ENCODE measurements at places on chromosomes 12 and 14.

DNA sequence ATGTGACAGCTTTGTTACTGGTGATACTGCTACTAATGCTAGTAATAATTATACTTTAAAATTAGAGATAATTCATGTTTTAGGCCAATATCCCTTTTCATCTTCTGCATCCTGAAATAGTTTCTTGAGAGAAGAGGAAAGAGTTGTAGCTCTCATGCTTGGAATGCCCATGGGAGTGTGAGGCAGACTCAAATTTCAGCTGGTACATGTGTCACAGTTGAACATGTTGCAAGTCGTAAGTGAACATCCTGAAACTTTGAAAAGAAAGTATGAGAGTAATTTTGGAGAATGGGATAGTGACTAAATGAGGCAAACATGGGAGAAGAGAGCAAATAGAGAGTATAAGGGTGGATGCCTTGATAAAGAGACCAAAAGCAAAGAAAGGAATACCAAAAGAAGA lies 168.0 kb downstream of the TMTC3 start:
- DNase-seq: no peak

DNA sequence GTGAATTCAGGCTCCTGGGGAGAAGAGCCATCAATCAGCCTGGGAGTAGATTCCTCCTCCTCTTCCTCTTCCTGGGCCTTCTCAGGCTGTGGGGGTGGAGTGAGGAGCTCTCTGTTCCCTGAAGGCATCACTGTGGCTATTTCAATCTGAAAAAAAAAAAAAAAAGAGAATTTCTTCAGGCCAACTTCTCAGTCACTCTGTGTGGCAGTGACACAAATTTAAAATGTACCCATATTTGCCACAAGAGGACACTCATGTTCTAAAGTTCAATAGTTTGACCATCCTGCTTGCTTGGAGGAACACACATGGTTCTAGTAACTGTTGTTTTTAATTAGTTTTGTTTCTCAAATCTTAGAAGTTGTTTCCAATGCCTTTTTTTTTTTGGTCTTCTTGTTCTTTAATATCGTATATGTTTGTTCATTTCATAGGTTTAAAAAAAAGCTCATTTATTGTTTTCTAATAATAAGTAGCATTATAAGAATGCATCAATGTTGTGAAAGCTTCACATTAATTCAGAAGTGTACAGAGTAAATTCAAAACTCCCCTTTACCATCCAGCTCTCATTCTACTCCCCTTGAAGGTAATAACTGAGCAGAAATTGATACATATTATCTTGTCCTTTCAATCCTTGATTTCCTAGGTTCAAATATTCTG lies 23.3 kb upstream of the CCER1 start:
- peak; percentile 2 for DNase-seq

GRCh38 chr12:56718636-56719035 lies 6.5 kb downstream of the NACA start:
- DNase-seq: no peak

DNA sequence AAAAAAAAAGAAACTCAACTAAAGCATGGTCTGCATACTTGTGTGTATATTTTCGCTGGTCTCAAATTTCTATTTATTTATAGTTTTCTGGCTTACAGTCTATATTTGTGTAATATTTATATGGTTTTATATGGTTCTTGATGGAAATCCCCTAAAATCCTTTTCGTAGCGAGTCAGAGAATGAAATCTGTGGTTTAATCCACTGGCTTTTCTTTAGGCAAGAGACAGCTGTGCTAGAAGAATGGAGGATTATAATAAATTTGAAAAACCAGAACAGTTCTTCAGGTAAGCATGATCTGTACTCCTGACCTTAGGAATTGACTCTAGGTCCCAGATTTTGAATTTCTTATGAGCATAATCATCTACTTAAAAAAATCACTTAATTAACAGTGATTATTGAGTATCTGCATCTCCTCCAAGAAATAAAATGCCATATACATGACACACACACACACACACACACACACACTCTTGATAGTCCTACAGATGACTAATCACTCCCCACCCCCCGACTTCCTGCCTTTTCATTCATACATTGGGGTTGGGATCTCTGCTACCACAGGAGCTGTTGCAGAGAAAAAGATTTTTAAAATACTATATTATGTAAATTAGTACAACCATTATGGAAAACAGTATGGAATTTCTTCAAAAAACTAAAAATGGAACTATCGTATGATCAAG lies 113.4 kb downstream of the CRADD start:
- no peak for DNase-seq

DNA sequence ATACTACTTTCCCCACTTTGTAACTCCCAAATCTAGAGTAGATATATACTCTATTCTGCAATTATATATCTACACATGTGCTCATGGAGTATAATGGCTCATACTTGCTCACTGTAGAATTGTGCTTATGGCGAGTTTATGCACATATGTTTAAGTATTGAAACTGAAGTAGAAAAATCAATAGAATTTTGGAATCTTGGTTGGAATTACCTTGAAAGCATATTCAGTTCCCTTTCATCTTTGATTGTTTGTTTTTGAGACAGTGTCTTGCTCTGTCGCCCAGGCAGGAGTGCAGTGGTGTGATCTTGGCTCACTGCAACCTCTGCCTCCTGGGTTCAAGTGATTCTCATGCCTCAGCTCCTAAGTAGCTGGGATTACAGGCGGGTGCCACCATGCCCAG lies 4.5 kb downstream of the KLRG1 start:
- DNase-seq: no peak

- no peak for DNase-seq
Measured at GRCh38 chr12:30643366-30643765, 52.3 kb downstream of the IPO8 start.

- DNase-seq: no peak
Measured at GRCh38 chr12:70078161-70078560, 165.1 kb upstream of the CNOT2 start.

DNA sequence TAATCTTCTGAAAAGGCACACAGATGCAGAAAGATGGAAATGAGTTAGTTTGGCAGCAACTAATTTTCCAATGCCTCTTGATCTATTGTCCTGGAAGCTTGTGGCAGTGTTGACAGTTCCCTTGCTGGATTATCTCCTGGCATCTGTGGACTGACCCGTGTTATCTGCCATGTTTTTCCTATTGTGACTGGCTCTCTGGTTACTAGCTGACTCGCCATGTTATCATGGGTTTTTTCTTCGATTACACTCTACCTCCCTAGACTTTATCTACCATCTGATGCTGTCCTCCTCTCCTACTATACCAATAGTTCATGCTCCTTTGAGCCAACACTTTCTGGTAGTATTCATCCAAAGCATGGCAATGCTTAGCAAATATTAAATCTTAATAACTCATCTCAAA lies 63.3 kb upstream of the FLRT2 start:
- no peak for DNase-seq

DNA sequence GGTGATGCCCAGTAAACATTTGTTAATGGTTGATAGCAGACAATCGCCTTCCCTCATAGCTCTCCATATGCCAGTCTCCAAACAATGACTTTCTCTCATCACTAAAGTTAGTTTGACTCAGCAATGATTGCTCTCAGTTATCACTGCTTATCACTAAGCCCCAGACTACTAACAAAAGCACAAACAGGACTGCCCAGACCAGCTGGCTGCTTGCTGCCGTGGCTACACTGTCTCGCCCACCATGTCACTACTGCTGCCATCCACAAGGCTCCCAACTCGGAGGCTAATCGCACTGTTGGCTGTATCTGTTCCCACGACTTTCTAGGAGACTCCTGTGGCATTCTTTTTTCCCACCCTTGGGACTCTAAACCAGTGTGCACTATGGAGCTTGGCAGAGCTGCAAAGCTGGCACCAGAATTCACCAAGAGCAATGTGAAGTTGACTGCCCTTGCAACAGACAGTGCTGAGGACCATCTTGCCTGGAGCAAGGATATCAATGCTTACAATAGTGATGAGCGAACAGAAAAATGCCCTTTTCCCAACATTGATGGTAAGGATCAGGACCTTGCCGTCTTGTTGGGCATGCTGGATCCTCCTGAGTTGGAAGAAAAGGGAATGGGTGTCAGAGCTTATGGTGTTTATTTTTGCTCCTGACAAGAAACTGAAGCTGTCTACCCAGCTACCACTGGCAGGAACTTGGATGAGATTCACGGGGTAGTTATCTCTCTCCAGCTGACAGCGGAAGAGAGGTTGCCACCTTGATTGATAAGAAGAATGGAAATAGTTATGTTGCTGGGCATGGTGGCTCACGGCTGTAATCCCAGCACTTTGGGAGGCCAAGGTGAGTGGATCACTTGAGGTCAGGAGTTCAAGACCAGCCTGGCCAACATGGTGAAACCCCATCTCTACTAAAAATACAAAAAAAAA lies 27.1 kb upstream of the NR2C1 start:
- no peak for DNase-seq

GRCh38 chr14:38828183-38828827 lies 274.7 kb downstream of the SEC23A start:
- peak; percentile 99 for DNase-seq

DNA sequence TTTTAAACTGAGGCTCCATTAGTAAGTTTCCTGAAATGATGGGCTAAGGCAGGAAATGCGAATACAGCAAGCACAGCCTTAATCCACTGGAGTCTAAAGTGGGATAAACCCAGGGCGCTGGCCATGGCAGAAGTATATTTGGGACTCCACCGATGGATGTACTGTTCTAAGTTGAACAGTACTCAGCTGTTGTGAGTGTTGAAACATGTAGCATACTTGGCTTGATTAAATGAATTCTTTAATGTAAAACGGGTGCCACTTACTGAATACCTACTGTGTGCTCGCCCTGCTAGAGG lies 996 bp downstream of the SSPN start:
- DNase-seq: no peak

- DNase-seq: no peak
Measured at GRCh38 chr12:4943067-4943937, 33.6 kb downstream of the KCNA1 start.

DNA sequence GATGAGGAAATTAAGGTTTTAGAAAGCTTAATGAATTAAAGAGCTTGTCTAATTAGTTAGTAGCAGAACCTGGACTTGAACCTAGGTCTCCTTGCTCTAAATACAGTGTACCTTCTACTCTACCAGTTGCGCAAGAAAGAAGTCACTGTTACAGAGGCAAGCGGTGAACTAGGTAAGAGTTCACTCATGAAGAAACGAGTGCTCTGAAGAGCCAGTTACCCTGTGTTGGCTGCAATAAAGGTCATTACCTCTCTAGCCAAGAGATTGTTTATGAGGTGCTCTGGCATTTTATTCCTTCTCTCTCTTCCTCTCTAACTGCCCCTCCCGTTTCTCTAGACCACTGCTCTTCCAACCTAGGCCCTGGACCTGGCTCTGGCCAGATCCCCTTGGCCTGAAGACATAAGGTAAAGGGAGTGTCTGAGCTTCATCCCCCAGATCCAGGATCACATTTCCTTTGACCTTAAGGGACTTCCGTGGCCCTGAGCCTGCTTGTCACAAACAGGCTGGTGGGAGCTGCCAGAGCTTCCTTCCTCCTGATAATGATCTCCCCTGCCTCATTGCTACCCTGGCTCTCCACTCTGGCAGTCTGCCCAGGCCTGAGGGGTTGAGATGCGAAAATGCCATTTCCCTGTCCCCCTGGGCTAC lies 1.9 kb downstream of the RNASE7 start:
- peak; percentile 84 for DNase-seq

GRCh38 chr14:98684468-98684867 lies 587.5 kb downstream of the BCL11B start:
- DNase-seq: no peak

DNA sequence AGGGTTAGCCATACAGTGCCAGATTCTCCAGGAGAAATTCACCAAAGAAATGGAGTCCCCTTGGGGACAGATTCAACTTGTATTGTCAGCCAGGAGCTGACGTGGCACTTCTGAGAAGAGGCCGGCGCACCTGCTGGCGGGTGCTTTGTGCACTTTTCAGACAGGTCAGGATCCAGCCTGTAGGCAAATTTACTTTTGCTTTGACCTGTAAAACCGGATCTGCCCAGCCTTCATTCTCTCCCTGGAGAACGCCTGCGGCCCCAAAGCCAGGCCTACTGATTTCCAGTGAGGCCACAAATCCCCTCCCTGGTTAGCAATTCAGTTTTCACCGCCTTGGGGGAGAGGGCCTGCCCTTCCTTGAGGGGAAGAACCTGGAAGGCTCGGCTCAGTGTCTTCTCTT lies 17.4 kb downstream of the P2RX4 start:
- DNase-seq: no peak

- no peak for DNase-seq
Measured at GRCh38 chr14:89267656-89268055, 149.4 kb downstream of the FOXN3 start.

DNA sequence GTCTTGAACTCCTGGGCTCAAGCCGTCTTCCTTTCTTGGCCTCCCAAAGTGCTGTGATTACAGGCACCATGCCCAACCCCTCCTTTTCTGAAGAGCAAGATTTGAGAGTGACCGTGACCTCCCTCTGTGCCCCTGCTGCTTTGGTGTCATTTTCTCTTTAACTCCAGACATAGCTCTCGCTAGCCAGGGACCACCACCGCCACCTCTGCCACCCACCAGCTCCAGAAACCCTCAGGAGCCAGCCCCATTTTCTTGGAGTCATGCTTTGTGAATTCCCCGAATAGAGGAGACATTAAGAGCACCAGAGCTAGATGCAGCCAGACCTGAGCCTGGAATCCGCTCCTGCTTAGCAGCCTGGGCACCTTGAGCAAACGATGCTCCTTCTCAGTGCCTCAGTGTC lies 18.2 kb downstream of the SDSL start:
- no peak for DNase-seq

- no peak for DNase-seq
Measured at GRCh38 chr12:107607464-107608392, 77.9 kb upstream of the PWP1 start.

- no peak for DNase-seq
Measured at GRCh38 chr14:54687750-54688119, 120.8 kb downstream of the SAMD4A start.

DNA sequence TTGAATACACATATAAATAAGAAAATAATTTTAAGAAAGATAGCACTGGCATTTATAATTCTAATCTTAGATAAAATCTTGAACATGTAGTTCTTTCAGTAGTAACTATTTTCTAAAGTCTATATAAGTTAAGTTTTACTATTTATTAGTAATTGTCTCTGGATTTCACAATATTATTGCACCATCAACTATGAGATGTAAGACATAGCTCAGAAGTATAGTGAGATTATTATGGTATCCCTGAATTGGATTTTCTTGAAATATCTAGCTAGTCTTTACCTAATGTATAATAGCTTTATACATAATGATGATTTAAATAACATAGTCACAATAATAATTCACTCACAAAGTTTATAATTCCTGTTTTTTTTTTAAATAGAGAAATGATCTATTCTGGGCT lies 6.7 kb downstream of the CLEC12A start:
- no peak for DNase-seq

- DNase-seq: no peak
Measured at GRCh38 chr12:109203480-109203879, 87.1 kb downstream of the ACACB start.

DNA sequence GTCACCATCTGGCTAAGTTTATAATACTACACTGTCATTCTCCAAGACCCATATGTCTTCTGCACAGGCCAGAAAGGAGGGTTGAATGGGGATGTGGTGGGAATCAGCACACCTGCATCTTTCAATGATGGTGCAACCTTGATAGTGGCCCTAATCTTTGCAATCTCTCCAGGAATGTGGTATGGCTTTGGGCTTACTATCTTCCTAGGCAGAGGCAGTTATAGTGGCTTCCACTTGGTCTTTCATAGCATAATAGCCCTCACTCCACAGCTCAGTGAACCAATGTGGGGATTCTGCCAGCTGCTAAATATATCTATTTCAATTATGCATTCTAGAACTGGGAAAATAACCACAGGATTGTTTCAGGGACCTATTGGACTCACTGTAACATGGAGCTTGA lies 61.8 kb upstream of the ATP2B1 start:
- no peak for DNase-seq

Measured in GF-D8 (cell line).